NCI-H1417 treated with DMSO at 0.1 percent for 48 hours (cell line): ENCODE measurements at places on chromosomes 11 and 22.

DNA sequence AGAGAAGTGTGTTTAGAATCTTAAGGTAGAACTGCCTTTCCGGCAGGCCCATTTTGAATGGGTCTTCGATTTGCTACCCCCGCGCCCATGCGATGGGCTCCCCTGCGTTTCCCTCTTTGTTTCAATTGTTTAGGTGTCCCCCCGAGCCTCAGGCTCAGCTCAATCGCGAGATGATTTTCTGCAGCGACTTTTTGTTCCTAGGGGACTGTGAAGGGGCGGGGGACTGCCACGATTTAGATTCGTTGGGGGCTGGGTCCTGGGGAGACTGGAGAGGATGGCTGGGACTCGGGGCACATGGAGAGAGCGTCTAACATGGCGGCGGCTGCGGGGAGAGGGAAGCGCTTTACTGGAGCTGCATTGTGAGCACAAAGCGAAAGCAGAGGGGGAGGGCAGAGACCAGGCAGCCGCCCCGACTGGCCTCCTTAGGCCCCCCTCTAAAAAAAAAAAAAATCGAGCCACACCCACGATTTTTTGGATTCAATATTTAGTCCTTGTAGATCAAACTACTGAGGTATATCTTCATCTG, 1.7 kb downstream of the CAPRIN1 start:
- peak; percentile 15 for DNase-seq

DNA sequence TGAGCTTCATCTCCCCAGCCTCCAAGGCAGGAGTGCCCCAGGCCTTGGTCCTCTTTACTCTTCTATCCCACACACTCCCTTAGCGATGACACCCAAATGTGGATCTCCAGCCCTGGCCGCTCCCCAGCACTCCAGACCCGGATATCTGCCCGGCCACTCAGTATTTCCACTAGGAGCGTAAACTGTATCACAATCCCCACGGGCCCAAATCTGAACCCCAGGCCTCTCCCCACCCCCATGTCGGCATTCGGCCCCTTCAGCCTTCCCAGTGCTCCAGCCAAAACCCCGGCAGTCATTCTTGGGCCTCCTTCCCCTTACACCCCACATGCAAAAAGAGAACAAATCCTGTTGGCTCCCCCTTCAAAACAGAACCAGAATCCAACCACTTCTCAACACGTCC, 20.8 kb downstream of the WNT11 start:
- DNase-seq, result no peak

GRCh38 chr22:50080077-50080465, 5.2 kb downstream of the MLC1 start:
- no peak for DNase-seq

GRCh38 chr11:133784359-133784758, 61.0 kb downstream of the SPATA19 start:
- no peak for DNase-seq

GRCh38 chr11:16007514-16007913, 348.8 kb downstream of the SOX6 start:
- no peak for DNase-seq

- DNase-seq, result no peak
Measured at GRCh38 chr22:23065495-23066122, 4.7 kb upstream of the GNAZ start.

DNA sequence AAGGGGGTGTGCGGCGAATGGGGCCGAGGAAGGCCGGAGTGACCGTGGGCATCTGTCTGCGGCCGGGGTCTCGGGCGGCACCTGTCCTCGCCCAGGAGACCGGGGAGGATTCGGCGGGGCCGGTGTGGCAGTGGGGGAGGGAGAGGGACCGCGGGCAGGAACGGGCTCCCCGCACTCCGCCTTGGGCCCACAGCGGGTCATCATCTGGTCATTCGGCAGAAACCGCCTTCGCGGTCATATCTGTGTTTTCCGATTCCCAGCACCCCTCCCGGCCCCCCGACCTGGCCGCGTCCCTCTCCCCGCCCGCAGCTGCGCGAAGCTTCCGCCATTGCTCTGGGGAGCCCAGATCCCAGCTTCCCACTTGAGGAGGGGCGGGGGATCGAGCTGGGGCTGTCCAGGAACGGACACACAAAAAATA, 824 bp upstream of the CBX6 start:
- peak; percentile 3 for DNase-seq

DNA sequence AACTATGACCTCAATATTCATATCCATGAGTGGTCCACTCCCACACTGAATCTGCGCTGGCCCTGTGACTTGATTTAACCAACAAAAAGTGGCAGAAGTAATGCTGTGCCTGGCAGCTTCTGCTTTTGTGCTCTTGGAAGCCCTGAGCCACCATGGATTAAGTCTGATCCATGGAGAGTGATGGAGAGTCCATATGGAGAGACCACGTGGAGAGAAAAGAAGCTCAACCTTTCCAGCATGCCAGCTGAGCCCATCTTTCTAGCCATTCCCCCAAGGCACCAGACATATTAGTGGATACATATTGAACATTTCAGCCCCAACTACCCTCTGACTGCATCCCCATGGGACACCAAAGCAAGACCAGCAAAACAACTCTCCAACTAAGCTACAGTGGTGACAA, 16.0 kb downstream of the LRRC55 start:
- DNase-seq, result no peak

- no peak for DNase-seq
Measured at GRCh38 chr11:64230985-64231365, 627 bp downstream of the DNAJC4 start.

DNA sequence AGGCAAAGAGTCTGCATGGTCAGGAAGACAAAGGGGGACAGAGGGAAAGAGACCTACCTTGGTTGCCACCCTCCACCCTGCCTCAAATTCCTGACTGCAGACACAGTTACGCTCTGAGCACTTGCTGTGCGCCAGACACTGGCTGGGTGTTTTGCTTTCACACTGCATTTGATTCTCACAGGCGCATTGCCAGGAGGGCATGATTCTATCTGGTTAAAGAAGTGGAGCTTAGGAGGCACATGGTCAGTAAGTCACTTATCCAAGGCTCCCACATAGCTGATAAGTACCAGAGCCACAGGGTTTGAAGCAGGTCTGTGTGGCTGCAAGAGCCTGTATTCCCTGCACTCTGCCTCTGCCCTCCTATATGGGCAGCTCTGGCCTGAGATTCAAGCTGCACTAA, 103.9 kb downstream of the TIMP3 start:
- no peak for DNase-seq
